Cortex of kidney (tissue), 1 donor: ENCODE measurements at places on chromosomes 4 and X.

DNA sequence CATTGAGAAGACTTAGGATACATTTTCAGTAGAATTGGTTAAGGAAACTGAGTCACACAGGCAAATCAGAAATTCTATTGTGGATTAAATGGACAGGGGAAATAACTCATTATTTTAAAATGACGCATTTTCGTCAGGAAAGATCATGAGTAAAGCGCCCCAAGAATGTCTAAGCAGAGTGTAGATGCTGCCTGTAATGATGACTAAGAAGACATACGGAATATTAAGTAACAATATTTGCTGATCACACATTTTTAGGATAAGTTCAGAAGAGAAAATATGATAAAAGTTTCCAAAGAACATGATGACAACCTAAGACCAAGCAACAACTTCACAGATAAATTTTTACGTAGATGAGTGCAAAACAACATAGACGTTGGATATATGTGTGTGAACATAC is 596.3 kb upstream of the TENM3 start:
- DNase-seq: no peak

GRCh38 chrX:42954880-42955279 is 176.9 kb upstream of the PPP1R2C start:
- DNase-seq: no peak

GRCh38 chr4:62871078-62871477 is 1538.2 kb downstream of the TECRL start:
- DNase-seq: no peak

DNA sequence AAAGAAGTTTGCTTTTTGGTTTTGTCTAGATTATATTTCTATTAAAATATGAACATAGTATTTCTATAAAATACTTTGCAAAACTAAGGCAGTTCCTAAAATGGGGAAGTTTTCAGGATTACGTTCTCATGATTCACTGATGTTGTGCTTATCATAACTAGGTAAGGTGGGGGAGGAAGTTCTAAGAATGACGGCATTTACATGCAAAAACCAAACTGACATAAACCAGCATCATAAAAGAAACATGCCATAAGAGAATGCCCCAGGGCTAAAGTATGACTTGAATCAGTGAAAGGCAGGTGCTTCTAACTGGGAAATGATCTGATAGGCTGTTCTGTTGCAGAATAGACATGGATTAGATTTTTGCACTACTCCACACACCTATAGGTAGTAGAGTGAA is 204.7 kb upstream of the JADE1 start:
- no peak for DNase-seq

DNA sequence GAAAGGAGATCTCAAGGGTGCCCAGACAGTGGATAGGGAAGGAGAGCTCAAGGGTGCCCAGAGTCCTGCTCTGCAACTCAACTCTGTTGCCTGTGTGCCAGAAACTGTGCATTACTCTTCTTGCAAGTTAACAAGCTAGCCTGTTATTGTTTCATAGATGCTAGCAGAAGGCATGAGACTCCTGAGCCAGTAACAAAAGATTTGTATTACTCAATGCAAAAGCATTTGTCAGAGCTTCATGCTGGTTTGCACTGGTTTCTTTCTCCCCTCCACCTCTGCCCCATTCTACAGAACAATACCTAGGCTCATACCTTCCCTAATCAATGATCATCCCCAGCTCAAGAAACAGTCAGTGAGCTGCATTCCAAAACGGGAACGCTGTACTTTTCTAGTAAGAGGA is 124.5 kb upstream of the NEIL3 start:
- DNase-seq: no peak

GRCh38 chr4:185201977-185202962 is 1.5 kb downstream of the CFAP97 start:
- DNase-seq: no peak

DNA sequence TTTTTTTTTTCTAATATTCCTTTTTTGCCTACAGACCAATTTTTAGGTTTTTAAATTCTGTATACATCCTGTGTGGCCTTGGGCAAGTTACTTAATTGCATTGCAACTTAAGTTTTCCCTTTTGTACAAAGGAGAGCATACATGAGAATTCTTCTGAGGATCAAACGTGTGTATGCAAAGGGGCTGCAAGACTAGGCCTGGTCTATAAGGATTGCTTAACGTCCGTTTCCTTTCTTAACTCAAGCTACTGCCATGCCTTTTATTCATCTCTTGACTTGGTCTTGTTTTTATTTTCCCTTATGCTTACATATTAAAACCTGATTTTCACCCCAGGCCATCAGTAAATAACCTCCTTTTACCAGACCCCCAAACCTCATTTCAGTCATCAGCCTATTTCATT is 13.6 kb downstream of the RBPJ start:
- DNase-seq: no peak

GRCh38 chr4:150771382-150771781 is 189.4 kb downstream of the MAB21L2 start:
- no peak for DNase-seq

DNA sequence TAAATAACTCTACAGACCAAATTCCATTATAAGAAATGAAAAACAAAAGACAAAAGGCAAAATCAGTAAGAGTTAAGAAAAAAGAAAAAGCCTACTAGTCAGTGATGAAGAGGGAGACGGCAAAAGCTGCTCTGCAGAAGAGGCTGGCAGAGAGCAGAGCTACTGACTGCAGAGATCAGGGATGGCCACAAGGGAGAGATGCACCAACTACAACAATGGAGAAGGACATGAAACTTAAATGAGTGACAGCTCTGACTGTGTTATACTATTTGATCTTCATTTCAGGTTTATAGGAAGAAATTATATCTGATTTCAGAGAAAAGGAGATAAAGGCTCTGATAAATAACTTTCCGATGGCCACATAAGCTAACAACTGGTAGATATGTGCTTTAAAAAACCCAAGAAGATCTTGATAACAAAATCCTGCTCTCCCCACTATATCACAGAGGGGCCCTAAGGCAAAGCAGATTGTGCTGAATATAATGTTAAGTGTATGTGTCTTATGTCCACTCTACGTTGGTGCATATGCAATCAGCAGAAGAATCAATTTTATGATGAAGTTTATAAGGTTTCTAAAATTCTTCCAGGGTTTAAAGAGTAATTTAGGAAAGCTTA is 58.4 kb upstream of the COX18 start:
- no peak for DNase-seq

- no peak for DNase-seq
These were observed 212.5 kb upstream of the ZIC3 start for GRCh38 chrX:137353404-137353803.

DNA sequence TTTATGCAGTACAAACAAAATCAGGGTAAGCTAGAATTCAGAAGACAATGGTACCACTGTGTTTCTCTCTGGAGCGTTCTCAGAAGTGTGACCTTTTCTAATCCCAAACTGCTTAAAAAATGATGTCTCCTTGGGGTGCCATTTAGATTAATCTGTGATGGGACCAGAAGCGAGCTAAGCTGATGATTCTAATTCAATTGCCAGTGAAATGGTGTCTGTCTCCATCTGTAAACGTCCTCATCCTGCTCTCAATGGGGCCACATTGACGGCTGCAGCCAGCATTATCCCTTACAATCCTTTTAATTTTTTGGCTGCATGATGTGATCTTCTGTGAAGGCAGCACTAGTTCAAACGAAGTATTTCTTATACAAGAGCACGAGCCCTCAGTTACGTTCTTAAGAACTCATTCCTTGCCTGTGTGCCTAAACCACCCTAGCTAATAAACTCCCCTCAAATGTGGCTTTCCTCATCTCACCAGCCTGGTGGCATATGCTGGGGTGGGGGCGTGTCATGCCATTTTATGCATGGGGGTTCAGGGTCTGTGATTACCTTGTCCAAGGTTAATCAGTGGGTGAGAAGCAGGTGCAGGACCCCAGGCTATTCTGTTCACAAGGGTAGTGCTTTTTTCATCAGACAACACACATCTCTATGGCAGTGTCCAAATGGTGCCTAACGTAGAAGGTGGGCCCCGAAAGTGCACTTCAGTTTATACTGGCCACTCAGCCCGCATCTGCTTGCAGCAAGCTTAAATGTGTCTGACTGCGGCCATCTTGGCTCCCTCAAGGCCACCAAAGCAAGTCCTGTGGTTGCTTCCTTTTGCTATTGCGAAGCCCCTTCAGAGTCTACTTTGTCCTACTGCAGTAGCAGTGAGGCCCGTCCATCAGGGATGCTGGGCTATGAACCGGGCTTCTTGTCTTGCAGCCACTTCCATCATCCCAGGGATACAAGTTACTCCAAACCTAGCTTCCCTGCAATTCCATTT is 45.7 kb upstream of the SLC2A9 start:
- DNase-seq: no peak

GRCh38 chr4:139243448-139244365 is 36.3 kb downstream of the MGARP start:
- no peak for DNase-seq

- DNase-seq: no peak
These were observed 63.5 kb downstream of the MAD2L1 start for GRCh38 chr4:120003193-120003592.

- DNase-seq: no peak
These were observed 70.9 kb downstream of the CYTL1 start for GRCh38 chr4:4948370-4948769.

DNA sequence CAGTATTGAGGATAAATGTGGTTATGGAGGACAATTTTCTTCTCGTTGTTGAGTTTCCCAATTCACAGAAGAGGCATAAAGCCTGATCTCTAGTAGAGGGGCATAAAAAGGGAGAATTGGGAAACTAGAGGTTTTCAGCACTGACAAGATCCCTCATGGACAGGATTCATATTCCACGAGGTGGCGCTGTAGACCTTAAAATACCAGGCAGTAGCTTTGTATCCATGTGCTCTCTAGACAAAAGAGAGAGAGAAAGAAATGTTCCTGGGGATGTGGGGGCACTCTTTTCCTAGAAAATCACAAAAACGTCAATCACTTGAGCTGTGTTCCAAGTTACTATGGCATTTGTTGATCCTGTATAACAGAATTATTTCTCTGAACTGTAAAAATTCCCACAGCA is 128.3 kb downstream of the MAGEE1 start:
- no peak for DNase-seq

- DNase-seq: no peak
These were observed 332.1 kb downstream of the ASMT start for GRCh38 chrX:1946974-1947373.

GRCh38 chr4:140092094-140092851 is 61.7 kb downstream of the MAML3 start:
- no peak for DNase-seq

DNA sequence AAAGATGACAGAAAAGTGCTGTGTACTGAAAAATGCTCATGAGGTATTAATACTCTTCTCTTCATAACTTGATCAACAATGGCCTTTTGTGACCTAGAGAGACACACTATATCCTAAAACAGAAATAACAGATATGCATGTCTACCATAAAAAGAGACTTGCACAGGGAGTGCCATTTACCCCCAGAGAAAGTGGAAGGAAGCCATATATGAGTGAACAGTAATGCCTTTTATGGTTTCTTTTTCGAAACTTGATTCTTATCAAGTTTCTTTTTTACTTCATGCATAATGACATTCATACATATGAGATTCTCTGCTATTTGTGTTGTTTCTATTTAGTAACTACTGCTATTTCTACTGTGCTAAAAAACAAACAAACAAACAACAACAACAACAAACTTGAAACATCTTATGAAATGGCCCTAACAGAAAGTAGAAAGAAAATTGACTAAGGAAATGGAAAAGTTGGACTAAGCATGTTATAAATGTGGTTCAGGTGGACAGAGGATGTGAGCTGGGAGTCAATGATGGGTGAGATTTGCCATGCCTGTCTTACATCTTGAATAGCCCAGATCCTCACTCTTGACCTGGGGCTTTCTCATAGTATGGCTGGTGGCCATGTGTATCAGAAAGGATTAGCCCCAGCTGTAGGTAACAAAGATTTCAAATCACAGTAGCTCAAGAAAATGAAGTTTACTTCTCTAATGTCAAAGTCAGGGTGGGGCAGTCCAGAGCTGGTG is 43.8 kb downstream of the GEMIN8 start:
- no peak for DNase-seq

GRCh38 chr4:151218343-151218742 is 58.6 kb upstream of the PRSS48 start:
- DNase-seq: no peak

DNA sequence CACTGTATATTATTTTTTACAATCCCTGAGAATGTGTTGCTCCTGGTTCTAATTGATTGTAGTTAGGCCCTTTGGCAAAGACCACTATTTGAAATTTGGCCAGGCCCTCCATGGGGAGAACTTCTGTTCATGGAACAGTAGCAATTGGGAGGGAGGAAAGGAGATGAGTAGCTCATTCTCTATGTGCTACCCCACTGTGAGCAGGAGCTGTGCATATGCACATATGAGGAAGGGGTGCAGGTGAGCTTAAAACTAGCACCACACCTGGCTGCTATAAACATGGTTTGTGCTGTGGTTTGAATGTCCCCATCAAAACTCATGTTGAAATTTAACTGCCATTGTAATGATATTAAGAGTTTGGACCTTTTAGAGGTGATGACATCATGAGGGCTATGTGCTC is 1483.2 kb downstream of the PCDH7 start:
- no peak for DNase-seq

- DNase-seq: no peak
These were observed 151.7 kb upstream of the CASK start for GRCh38 chrX:42075032-42075431.
